ENCODE measurements at places on chromosomes 7 and 10. TPM values are rescaled to one million over a fixed set of nuclear protein-coding genes. Genes with fewer than 3 reads are reported as not detected.

The PPP1R3A gene
- 97.9 TPM for total RNA-seq

The TNS3 gene
- 44.4 TPM for total RNA-seq

DNA sequence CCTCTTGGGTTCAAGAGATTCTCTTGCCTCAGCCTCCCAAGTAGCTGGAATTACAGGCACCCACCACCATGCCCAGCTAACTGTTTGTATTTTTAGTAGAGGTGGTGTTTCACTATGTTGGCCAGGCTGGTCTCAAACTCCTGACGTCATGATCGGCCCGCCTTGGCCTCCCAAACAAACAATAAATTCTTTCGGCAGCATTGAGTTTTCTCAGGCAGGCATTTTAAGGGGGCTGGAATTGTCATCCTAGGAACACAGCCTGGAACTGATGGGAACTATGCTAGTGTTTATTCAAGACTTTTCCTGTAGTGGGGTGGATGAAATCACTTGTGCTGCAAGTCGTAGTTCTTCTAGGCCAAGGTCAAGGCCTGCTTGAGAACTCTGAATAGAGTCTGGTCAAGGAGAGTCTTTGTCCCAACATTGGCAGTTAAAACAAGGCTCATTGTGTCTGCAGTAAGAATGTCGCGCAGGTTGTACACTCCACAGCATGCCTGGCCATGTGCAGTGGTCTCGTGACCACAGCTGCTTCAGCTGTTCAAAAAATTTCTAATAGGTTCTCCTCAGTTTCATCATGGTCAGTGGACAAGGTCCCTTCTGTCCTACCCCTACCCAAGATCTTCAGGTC is 92.8 kb downstream of the HECW1 start:
- DNase-seq, result no peak

The CPXM2 gene
- total RNA-seq, result 8.5 TPM

- peak; percentile 87 for DNase-seq
Measured at GRCh38 chr10:129963641-129964501, at the start of gene EBF3. TSS of gene EBF3 (minus strand) at chr10:129964274. CDS start at chr10:129963768, 506 bp downstream.

- no peak for DNase-seq
Measured at GRCh38 chr7:108403597-108404217, 52.5 kb downstream of the NRCAM start.

The MYL10 gene
- not detected for total RNA-seq

The FOXP2 gene
- total RNA-seq, result 2.0 TPM

The NOBOX gene
- total RNA-seq, result not detected

The SPDYE8 gene
- total RNA-seq, result not detected

The GPR15LG gene
- not detected for total RNA-seq

The PRPS1L1 gene
- total RNA-seq, result not detected

DNA sequence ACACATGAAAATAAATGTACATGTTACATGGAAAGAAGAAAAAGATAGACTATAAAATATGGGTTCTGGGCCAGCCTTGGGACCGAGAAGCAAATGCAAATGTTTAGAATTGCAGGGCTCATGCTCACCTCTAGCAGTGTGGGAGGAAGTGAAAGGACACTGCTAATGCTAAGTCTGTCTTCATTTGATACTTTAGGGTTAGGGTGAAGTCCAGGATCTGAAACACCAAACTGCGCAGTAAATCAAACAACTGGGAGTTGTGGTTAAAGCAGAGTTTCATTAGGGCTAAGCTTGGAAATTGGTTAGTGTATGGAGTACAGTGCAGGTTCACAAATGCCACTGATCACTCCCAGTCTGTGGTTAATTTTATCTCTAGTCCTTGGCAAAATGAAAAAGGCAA is 73.2 kb upstream of the PDK4 start:
- DNase-seq, result no peak

- no peak for DNase-seq
Measured at GRCh38 chr7:10205696-10206095, 768.0 kb upstream of the PHF14 start.

The SLC13A4 gene
- total RNA-seq, result 0.12 TPM

The UNCX gene
- total RNA-seq, result not detected

The CLCN1 gene
- total RNA-seq, result not detected

The ITPRID1 gene
- not detected for total RNA-seq

DNA sequence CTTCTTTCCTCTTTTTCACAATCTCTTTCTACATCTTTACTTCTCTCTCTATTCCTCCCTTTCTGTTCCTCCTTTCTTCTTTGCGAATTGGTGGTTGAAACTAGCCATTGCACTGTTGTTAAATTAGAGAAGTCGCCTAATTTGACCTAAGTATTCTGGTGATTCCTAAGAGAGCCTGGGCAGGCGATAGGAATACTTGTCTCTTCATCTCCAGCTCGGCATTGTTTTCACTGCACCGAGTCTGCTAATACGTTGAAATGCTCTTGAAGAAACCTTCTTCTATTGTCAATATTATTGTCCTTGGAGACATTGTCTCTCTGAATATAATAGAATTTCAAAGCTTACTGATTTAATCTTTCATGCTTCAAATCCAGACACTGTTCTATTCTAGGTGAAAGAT is 31.7 kb downstream of the KCND2 start:
- DNase-seq, result no peak

- DNase-seq, result no peak
Measured at GRCh38 chr7:55504093-55504859, 68.0 kb downstream of the VOPP1 start.

The GBX1 gene
- total RNA-seq, result not detected

DNA sequence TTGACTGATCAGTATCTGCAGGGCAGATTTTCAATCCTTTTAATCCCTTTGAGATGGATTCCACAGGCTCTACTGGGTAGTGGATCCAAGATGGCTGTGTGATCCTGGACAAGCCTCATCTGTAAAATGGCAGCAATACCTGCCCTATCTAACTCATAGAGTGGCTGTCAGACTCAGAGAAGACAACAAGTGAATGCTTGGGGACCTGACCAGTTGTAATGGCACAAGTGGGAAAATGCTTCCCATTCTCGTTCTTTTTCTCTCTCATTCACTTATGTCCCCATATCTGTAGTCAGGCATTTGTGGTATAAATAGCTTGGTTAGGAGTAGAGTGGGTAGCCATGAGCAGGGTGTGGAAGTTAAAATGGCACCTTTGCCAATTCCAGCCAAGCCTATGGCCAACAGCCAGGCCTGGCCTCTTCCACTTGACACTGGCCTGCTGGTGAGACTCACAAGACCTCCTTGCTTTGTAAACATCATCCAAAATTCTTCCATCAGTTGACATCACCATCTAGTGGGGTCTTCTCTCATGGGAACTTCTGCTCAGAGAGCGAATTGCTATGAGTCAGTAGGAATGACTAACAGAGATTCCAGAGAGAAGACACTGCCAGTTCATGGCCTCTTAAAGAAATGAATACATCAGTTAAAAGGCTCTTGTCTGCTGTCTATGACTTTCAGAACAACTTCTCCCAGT is 150.1 kb downstream of the PLPP4 start:
- no peak for DNase-seq

The ITIH5 gene
- 3.1 TPM for total RNA-seq

The ACSL5 gene
- total RNA-seq, result 12.0 TPM

The JAKMIP3 gene
- 0.20 TPM for total RNA-seq

GRCh38 chr7:420142-421093 is 99.2 kb downstream of the PDGFA start:
- DNase-seq, result no peak

- DNase-seq, result no peak
Measured at GRCh38 chr7:54115028-54115763, 427.0 kb upstream of the VSTM2A start.

GRCh38 chr7:30135301-30136116 is 723 bp downstream of the MTURN start:
- peak; percentile 76 for DNase-seq

- DNase-seq, result no peak
Measured at GRCh38 chr10:92042541-92042940, 119.0 kb downstream of the BTAF1 start.

The CDCA7L gene
- 32.4 TPM for total RNA-seq

DNA sequence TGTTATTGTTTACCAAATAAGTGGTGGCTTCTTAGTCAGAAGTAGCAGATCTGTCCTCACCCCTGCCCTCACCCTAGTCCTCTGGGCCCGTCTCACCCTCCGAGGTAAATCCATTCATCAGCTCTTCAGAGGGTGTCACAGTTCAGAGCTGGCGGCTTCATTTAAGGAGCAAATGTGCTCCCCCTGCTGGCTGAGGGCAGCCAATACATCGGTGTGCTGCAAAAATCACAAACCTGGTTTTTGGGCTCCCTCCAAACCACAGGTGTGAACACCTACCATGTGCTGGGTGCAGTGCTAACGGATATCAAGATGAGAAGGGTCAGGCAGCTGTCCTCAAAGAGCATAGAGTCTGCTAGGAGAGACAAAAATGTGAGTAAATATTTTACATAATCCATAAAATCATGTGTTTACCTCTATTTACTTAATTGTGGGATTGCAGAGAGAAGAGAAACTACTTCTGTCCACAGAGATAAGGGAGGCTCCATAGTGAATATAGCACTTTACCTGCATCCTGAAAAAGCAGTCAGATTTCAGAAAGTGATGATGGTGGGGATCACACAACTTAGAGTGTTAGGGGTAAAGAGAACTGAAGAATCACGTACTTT is 15.5 kb upstream of the CRTAC1 start:
- DNase-seq, result no peak

DNA sequence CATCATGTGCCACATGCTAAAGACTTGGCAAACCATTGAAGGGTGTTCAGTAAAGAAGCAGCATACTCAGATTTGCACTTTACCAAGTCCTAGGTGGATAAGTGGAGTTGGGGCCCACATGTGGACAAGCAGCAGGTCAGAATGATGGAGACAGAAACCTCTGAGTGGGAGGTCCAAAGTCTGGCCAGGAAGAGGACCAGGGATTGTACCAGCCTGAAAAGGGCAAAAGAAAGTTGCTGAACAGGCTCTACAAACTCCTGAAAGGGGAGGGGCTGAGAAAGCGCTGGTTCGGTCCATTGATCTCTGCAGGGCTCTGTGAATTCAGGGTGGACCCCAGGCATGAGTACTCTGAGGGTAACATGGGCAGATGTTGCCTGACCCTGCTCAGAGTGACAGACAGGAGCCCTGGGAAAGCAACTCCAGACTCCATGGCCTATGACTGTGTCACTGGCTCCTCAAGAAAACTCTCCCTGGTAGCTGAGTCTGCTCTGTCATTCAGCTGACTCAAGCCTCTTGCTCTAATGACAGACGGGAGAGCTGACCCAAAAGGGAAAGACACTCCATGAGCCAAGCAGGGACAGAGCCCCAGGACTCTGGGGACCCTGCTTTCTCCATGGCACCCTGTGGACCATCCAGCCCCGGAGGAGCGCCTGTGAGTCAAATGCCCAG is 68.5 kb downstream of the TBXAS1 start:
- peak; percentile 50 for DNase-seq

- DNase-seq, result no peak
Measured at GRCh38 chr10:128281861-128282260, 155.6 kb upstream of the MKI67 start.

The TRPV6 gene
- total RNA-seq, result 0.71 TPM

The NXPH1 gene
- not detected for total RNA-seq

DNA sequence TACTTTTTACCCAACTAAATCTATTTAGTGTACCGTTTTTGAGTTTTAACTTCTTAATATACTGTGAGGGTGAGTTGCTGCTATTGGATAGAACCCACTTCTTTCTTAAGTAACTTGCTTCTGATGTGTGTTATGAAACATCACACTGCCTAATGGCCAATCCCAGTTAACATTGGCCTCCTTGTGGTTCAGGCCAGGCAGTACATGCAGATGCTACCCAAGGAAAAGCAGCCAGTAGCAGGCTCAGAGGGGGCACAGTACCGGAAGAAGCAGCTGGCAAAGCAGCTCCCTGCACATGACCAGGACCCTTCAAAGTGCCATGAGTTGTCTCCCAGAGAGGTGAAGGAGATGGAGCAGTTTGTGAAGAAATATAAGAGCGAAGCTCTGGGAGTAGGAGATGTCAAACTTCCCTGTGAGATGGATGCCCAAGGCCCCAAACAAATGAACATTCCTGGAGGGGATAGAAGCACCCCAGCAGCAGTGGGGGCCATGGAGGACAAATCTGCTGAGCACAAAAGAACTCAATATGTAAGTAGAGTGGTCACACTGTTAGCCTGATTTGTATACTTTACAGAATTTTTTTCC is 39.7 kb downstream of the TES start:
- no peak for DNase-seq

DNA sequence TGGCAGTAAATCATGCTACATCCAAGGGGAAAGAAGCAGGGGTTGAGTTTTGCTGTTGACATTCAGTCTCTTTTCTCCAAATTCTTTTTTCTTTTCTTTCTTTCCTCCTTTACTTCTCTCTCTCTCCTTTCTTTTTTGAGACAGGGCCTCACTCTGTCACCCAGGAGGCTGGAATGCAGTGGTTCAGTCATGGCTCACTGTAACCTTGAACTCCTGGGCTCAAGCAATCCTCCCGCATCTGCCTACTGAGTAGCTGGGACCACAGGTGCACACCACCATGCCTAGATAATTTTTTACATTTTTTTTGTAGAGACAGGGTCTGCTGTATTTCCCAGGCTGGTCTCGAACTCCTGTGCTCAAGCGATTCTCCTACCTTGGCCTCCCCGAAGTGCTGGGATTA is 35.2 kb downstream of the SBDS start:
- DNase-seq, result no peak

The NIPSNAP2 gene
- total RNA-seq, result 205 TPM

DNA sequence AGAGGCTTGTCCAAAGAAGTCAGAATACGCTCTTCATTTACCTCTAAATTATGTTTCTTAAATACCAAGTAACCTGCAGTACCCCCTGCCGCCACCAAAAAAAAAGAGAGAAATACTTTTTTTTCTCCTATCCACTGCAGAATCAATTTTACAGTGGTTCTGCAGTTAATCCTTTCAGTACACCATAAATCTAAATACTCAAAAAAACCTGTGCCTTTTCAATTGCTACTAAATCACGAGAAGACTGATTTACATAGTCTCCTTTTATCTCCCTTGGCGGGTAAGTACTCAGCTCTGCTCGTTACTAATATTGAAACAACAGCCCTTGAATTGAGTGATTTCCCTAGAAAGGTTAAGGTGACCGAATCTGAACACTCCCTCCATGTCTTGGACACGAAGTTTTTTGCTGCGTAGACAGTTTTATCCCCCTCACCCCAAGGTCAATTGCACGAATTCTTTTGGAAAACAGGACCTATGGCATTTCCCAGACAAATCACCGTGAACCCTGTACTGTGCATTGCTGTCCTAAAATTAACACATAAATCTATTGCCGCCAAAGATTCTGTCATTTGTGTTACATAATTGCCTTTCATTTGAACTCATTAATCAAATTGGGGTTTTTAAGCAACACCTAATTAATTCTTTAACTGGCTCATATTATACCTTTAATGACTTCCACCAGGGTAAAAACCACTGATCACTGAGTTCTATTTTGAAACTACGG is 512 bp upstream of the VIM start:
- no peak for DNase-seq

DNA sequence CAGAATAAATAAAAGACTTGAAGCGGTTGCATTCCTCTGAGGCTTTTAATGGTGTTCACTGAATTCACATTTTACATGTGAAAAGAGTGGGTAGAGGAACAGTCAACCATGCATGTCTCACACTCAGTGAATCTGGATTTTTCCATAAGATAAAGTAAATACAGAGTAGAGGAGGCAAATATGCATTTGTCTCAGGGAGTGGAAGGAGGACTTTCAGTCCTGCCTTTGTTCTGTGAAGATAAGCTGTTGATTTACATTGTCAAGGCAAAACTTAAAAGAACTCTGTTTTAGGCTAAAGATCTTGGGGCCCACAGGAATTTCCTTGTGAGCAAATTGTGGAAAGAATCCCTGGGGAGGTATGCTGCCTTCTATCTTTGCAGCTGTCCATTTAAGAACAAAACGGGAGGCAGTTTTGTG is 825.3 kb upstream of the MBL2 start:
- DNase-seq, result no peak

- DNase-seq, result no peak
Measured at GRCh38 chr10:12391206-12391605, 41.9 kb downstream of the CAMK1D start.

All from right atrium auricular region (tissue), 2 donors.